ENCODE measurements at places on chromosomes 16 and 17.

DNA sequence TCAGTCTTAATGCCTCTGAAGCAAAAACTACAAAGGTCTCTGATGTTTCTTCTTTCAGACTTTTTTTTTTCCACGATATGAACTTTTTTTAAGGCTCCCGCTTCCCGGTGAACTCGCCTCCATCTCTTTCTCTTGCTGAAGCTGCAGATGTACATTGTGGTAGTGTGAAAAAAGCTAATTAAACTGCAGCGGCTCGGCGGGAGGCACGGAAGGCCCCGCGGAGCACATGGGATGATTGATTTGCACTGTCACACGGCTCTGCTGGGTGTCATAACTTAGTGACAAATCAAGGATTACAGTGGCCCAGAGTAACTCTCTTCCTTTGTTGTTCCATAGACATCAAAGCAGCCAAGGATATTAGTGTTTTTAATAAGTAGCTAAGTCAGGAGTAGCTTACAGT is 196.3 kb downstream of the AXIN2 start:
- no peak for DNase-seq

GRCh38 chr16:53510704-53511070 is 7.7 kb upstream of the AKTIP start:
- DNase-seq: no peak

- no peak for DNase-seq
Observed at GRCh38 chr16:53092284-53092683, 37.5 kb downstream of the CHD9 start.

DNA sequence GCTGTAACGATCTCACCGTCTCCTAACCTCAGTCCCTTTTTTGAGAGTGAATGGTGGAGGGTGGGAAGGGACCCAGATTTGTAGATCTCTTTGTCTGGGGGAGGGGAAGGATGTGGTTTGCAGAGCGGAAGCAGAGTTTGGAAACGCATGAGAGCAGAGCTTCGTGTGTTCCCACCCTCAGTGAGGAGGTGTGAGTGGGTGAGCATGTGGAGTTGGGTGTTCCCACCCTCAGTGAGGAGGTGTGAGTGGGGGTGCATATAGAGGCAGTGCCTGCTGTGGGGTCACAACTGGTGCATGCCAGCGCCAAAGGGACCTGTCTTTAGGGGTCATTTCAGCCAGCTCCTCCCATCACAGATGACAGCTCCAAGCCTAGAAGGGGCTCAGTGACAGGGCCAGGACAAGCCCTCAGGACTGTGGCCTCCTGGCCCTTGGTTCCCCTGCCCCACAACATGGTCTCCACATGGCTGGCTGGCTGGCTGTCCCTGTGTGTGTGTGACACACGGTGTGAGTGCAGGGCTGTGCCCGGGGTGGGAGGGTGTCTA is 1.8 kb upstream of the CISD3 start:
- no peak for DNase-seq

DNA sequence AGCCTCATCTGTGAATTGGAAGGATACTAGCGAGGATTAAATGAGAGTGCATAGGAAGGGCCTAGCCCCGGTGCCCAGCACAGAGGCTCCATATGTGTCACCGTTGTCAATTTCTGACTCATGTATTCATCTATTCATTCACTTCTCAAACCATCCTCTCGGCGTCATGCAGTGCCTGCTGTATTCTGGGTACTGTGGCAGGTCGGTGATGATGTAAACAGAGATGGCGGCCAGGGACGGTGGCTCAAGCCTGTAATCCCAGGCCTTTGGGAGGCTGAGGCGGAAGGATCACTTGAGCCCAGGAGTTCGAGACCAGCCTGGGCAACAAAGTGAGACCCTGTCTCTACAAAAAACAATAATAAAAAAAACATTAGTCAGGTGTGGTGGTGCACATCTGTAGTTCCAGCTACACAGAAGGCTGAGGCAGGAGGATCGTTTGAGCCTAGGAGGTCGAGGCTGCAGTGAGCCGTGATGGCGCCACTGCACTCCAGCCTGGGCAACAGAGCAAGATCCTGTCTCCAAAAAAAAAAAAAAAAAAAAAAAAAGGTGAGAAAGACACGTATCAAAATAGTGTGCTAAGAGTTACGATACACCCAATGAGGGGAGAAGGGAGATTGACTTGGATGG is 4.3 kb upstream of the PPP1R1B start:
- DNase-seq: no peak

- peak; percentile 62 for DNase-seq
Observed at GRCh38 chr16:14098081-14098480, 27.0 kb downstream of the MRTFB start.

- no peak for DNase-seq
Observed at GRCh38 chr16:57999971-58000705, at the start of gene ZNF319. ZNF319 (minus strand) TSS chr16:58000672; CDS start chr16:57998265, 2,407 bp downstream.

DNA sequence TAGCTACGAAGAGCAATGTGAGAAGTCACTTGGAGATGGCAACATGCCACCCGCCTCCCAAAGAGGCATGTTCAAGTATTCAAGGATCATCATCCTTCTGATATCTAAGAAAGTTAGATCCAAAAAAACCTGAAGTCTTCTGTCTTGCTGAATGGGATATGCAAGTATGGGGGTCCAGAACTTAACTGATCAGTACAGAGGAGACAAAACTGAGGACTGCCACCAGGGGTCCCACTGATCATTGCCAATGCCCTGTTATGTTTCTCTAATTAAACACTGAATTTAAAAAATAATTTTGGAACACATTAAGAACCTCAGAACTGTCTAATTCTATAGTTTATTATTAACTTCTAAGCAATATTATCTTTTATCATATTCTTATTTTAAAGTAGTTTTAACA is 99.7 kb downstream of the CDH8 start:
- no peak for DNase-seq

DNA sequence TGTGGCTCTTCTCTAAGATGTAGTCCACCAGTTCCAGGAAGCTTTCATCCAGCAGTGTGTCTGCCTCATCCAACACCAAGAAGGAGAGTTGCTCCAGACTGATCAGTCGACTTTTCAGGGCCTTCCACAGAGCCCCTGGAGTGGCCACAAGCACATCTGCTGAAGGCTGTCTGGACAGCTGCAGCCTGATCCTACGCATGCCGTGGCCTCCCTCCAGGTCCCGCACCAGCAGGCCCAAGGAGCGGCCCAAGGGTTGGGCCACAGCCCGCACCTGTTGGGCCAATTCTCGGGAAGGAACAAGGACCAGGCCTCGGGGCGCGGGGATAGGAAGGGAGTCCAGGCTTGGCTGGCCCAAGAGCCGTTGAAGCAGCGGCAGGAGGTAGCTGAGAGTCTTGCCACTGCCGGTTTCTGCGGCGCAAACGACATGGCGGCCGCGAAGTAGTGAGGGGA is 729 bp downstream of the DDX28 start:
- no peak for DNase-seq

DNA sequence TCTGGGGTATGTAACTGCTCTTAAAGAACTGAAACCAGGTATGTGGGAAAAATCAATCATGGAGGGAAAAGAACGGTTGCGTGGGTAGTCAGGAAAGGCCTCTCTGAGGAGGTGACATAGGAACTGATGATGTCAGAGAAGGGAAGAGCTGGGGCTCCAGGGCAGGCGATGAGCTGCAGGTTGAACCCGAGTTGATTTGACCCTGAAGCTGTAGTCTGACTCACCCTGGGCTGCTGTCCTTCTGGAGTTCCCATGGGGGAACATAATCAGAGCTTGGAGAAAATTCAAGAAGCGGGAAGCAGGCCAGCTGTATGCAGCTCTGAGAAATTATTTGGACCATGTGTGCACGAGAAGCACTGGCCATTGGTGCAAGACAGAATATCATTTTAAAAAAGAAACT is 16.7 kb downstream of the SLC6A2 start:
- peak; percentile 51 for DNase-seq

DNA sequence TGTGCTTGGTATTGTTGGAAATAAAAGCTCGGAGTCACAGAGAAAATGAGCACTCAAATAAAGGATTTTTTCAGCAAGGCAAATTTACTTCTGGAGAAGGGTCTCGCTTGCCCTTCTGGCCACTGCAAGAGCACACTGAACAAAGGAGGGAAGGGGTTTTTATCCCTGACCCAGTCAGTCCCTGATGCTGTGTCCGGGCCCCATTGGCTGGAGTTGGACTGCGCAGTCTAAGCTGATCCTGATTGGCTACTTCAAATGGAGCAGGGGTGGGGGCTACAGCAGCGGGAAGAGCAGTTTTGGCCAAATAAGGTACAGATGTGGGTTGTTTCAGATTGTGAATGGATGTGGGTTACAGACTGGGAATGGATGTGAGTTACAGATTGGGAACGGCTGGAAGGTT is 4.3 kb upstream of the NLRP1 start:
- no peak for DNase-seq

GRCh38 chr16:68948230-68948910 is 105.0 kb downstream of the TANGO6 start:
- DNase-seq: peak; percentile 8

- no peak for DNase-seq
Observed at GRCh38 chr16:75043175-75043895, 44.5 kb downstream of the ZNRF1 start.

- no peak for DNase-seq
Observed at GRCh38 chr17:17771498-17772201, 65.1 kb downstream of the SREBF1 start.

- peak; percentile 81 for DNase-seq
Observed at GRCh38 chr16:2904100-2904921, 7.4 kb upstream of the FLYWCH1 start.

GRCh38 chr16:73199214-73199613 is 151.3 kb upstream of the ZFHX3 start:
- no peak for DNase-seq

DNA sequence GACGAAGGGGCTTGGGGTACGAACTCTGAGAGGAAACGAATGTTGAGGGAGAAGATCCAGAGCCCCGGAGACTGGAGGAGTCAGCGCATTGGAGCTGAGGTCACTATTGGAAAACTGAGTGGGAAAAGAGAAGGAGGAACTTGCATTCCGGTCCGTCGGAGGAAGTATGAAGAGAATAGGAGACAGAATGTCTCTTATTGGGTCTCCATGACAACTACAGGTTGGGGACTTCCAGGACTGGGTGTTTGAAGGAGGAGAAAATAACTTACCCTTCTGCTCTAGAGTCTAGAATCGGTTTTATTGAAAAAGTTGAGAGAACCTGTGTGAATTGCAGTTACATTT is 537 bp downstream of the GOSR1 start:
- no peak for DNase-seq

DNA sequence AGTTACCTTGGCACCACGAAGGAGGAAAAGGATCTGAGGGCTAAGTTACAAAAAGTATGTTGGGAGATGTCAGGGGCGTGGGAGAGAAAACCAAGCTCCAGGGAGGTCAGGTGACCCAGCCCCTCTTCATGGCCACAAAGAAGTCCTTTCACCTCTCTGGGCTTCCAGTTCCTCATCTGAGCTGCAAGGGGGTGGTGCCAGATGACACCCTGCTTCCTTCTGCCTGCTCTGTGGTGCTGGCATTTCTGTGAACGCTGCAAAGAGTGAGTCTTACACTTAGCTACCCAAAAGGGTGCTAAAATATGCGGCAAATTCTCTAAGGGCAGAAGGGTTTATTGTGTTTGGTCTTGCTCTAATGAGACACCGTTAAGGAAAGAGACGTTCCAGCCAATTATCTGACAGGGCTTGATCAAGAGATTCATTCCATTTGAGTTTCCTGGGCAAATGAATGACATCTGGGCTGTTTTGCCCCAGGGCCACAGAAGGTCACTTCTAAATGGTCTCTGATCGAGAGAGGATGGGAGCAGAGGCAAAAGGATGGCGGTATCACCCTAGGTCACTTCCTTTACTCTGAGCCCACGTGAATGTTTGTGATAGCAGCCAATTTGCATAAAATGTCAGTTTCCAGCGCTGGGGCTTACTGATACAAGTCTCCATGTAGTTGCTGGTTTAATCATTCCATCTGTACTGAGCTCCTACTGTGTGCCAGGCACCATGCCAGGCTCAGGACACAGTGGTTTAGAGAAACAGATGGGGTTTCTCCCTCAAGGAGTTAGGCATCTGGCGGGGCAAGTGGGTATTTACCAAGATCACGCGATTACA is 210.2 kb downstream of the KATNIP start:
- no peak for DNase-seq

- DNase-seq: no peak
Observed at GRCh38 chr16:77399066-77399465, 35.8 kb downstream of the ADAMTS18 start.

DNA sequence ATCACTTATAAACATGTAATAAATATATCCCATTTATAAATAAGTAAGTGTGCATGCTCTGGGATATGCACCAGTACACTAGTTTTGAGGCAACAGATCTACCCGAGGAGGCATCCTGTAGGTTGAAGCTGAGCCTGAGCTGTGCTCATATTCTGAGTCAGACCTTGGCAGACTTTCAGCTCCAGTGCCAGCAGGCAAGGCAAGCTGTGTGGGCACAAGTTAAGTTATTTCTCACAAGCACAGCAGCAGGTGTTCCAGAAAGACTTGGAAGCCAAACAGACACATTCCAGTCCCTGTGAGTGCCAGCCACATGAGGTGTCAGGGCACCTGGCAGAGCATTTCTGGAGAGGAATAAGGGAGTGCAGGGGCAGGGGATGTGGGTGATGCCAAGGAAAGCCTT is 1.3 kb upstream of the CLEC19A start:
- DNase-seq: no peak

- DNase-seq: peak; percentile 12
Observed at GRCh38 chr16:25210758-25211157, 6.0 kb upstream of the AQP8 start.

DNA sequence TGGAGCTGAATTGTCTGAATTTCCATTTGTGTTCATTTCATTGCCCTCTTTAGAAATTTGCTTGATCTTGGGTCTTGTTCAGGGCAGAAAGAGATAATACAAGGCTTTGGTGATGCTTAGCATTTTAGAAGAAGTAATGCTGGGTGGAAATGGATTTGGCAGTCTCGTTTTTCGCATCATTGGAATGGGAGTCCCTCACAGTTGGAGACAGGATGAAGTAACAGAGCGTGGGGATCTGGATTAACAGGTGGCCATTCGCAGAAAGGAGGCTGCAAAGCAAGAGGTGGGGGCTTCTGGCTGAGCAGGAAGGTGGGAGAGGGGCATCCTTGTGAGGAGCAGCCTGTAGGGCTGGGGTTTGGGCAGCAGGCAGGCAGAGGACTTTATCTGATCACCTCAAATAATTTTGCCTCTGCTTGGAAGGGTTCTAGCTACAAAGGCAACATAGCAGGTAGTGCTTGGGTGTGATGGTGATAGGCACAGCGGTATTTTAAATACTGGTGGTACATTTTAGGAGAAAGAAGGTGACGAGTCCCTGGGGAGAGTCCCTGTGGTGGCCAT is 17.0 kb downstream of the KSR1 start:
- DNase-seq: no peak

GRCh38 chr16:83248735-83249463 is 558.9 kb upstream of the HSBP1 start:
- DNase-seq: peak; percentile 15

- DNase-seq: peak; percentile 67
Observed at GRCh38 chr16:89325861-89326471, 108.5 kb downstream of the ZNF778 start.

- DNase-seq: no peak
Observed at GRCh38 chr16:67432506-67432890, 1.6 kb downstream of the HSD11B2 start.

DNA sequence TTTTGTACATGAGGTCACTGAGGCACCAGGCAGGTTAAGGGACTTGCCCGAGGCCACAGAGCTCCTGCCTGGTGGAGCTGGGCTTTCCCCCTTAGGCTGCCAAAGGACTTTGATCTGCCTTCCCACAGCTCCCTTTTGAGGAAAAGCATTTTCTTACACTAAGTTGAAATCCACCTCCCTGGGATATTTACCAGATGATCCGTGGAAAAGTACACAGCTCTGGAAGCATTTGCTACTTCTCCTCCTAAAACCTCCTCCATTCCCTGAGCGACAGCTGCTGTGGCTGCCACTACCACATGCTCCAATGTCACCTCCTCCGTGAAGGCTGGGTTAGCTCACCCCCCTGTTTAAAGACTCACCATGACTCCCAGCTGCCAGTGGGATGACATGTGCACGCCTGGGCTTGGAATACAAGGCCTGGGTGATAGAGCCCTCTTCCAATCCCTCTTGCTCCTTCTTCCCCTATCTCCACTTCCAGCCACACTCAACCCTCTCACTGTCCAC is 1.2 kb upstream of the MPRIP start:
- peak; percentile 58 for DNase-seq
